ENCODE measurements at places on chromosomes 3 and 15.
A peak's percentile ranks its signal among the peaks of the same experiment; 100 is the strongest.

DNA sequence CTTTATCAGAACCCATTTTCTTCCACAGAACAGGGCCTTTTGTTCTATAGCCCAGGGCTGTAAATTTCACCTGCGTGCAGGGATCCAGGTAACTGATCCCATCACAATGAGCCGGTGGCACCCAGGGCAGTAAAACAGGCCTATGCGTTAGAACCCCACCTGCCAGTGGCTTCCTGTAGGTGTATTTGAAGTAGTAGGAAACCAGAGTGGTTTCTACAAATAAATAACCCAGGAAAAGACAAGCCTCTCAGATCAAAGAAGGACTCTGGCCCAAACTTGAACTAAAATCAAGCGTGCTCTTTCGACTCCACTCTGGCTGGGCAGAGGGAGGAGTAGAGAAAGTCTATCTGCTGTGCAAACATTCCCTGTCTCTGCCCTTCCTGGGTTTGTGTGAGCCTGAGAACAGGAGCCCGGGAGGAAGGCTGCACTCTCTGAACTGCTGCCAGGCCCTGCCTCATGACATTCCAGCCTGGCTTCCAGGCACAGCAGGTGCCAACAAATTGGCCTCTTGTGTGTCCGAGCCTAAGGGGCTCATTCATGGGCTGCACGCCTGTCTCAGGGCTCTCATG lies 77.7 kb downstream of the CEMIP start:
- DNase-seq: no peak

- DNase-seq: no peak
Measured at GRCh38 chr15:45203182-45203581, 15.4 kb upstream of the SHF start.

DNA sequence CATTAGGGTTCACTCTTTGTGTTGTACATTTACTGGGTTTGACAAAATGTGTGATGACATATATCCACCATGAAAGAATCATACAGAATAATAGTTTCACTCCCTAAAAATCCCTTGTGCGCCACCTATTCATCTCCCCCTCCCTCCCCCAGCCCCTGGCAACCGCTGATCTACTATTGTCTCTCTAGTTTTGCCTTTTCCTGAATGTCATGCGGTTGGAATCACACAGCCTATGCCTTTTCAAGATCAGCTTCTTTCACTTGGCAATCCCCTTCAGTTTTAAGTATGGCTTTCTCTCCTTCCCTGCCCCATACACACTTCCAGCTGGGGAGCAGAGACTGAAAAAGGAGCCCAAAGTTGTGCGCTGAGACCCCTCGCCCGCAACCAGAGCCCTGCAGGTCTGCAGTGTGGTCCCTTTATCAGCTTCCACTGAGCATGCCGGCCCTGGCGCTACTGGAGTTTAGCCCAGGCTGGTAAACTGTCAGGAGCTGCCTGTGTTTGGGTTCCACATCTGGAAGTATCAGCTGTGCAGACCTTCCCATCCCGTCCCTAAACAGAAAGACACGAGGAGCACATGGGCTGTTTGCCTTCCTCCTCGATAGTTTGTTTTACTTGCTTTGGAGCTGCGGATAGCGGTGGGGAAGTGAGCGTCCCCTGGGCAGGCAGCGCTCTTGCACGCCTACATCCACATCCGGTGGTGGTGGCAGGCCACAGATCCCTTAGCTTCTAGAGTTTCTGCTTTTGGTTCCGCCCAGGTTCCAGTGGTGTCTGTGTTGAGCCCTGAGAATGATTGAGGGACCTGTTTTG lies 12.3 kb downstream of the BOC start:
- DNase-seq: no peak

GRCh38 chr3:45464336-45465170 lies 76.2 kb downstream of the LARS2 start:
- DNase-seq: no peak

GRCh38 chr3:189584645-189585044 lies 46.5 kb upstream of the TP63 start:
- no peak for DNase-seq

GRCh38 chr3:59424268-59425010 lies 374.6 kb upstream of the CFAP20DC start:
- DNase-seq: no peak

- no peak for DNase-seq
Measured at GRCh38 chr3:29649815-29650547, 369.1 kb downstream of the RBMS3 start.

DNA sequence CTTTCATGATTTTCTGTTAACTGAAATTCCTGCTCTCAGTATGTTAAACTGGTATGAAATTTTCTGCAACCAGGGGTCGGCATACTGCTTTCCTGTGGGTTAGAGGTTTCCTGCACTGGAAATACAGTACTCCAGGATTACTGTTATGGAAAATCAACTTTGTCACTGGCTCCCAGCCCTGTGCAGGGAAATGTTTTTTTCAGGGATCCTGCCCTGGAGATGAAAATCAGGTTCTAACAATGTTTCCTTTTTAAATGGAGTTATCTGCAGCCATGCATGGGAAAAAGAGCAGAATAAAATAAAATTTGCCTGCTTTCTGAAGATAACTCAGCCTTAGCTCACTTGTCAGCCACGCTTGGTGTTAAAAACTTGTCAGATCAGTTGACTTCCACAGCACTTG lies 220.4 kb downstream of the IL5RA start:
- no peak for DNase-seq

DNA sequence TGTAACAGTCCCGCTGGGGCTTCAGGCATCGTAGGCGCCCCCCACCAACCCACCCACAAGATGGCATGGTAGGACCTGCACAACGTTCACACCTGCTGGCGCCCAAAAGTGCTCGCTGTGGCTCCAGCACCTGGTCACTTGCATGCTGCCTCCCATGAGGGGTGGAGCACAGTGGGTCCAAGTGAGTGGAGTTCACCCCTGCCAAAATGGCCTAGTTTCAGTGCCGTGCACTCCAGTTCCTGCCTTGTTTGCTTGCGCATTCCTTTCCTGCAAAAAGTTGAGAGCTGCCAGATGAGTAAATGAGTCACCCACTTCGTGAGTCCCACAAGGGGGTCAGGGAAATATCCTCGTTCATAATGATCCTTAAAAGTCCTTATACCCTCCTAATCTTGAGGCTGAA lies 788.7 kb upstream of the DPPA4 start:
- DNase-seq: no peak

GRCh38 chr3:149706905-149707304 lies 45.4 kb downstream of the COMMD2 start:
- DNase-seq: no peak

GRCh38 chr3:33377931-33378330 lies 62.3 kb downstream of the UBP1 start:
- DNase-seq: no peak

GRCh38 chr15:61205346-61205921 lies 23.7 kb downstream of the RORA start:
- DNase-seq: no peak

GRCh38 chr15:87752250-87752951 lies 504.1 kb downstream of the NTRK3 start:
- no peak for DNase-seq

DNA sequence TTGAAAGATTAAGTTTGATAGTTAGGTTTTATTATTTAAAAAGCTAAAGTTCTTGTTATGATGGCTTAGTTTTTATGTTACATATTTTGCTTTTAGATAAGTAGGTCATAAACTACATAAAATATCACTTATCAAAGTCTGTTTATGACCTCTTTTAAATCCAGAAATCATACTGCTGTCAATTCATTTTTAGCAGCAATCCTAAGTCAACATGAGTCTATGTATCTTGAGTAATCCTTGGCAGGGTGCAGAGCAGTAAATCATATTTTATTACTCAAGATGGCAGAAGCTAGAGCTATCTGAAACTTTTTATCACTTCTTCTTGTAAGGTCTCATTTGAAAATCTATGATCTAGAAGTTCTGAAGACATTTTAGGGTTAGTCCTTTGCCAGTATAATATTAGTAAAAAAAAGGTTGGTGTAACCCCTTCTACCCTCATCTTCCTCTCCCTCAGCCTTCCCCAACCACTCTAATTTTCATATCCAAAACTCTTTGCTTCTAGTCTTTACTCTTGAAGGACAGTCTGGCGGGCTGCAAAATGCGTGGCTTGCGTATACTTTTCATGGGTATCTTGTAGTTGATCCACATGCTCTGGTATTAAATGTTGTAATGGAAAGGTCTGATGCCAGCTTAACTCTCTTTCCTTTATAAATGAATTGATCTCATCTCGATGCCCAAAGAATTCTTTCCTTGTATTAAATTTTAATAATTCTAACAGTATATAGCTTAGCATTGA lies 134.0 kb upstream of the THRB start:
- DNase-seq: no peak

GRCh38 chr15:33678176-33678575 lies 290.1 kb upstream of the CHRM5 start:
- no peak for DNase-seq

DNA sequence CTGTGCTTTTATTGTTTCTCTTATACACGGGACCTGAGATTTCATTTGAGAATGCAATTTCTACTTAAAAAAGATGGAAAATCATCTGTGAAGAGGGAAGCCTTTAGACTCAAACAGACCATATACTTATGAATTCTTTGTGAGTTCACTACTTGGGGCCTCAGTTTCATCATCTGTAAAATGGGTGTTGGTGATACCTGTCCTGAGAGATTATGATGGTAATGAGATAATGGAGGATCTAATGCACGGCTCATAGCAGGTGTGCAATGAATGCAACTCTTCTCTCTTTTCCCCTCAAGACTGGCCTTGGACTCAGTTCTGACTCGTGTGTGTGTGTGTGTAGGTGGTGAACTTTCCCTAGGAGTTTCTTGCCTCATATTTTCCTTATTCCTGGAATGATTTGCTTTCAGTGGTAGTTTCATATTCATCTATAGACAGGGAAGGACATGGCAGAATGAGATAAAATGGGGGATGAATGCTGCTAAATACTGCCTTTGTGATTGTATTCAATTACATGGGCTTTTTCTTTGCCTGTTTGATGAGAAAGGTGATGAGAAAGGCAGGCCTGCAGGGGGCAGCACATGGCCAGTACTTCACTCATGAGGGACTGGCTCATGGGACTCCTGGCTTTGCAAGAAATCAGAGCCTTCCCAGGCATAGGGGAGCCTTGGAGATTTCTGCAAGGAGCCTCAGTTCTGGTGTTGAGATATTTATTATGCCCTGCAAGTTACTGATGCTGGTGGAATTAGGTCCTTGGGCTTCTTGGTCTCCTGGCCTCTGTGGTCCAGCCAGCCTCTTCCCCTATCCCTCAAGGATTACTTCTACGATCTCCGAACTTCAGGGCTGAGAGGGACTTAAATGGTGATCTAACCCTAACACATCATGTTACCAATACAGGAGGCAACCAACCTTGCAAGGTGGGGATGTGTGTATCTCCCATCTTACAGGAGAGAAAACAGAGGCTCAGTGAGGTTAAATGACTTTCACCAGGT lies 70.7 kb downstream of the RPLP1 start:
- DNase-seq: peak; percentile 27

- DNase-seq: no peak
Measured at GRCh38 chr3:150527464-150528255, 18.6 kb downstream of the SERP1 start.

DNA sequence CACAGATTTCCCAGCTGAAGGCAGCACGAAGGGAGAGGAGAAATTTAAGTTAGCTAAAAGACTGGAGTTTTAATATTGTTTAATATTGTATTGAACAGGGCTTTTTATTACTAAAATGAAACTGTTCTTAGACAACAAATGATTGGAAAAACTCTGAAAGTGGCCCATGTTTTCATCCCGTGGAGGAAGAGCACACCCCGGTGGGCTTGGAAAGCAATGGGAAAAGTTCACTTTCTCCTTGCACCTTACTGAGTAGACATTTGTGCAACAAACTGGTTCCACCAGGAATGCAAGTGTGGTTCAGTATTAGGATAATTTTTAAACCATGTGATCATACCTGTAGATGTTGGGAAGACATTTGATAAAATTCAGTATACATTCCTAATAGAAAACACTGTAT lies 8.2 kb upstream of the ESYT3 start:
- no peak for DNase-seq

DNA sequence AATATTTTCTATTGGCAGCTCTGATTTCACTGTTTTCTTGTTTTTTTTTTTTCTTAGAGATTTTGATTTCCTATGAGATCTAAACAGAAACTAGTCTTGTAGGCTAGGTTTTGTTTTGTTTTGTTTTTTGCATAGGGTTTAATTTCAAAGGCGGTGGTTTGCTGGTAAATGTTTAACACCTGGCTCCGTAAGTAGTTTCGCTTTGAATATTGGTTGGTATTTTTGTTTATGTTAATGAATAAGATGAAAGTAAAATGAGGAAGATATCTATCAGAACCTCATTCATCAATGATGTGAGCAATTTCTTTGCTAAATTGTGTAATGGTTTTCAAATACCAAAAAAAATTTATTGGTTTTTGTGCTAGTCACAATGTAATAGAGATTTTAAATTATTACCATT lies 39.7 kb upstream of the TM4SF1 start:
- no peak for DNase-seq

DNA sequence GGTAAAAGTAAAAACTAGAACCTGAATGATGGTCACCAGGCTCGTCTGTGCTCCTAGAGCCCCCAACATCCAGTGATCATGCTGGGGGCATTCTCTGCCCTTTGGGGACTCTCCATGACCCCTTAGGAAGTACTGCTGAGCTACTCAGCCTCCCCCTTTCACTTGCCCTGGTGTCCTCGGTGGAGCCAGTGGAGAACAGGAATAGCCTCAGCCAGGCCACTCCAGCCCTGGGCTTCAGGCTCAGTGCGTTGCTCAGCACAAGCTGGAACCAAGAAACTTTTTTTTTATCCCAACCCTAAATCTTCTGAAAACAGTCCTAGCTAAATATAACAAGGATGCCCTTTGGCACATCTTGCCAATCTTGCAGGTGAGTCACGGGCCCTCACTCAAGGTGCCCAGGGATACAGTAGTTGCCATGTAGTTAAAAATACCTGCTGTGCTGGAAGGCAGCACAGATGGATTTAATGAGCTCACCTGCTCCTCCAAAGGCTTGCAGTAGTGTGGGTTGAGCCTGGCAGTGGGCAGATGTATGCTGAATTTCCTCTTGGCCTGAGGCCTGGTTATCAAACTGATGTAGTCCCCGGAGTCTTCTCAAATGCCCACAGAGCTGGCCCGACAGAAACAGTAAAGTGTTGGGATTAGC lies 46.9 kb upstream of the TMEM158 start:
- DNase-seq: no peak

DNA sequence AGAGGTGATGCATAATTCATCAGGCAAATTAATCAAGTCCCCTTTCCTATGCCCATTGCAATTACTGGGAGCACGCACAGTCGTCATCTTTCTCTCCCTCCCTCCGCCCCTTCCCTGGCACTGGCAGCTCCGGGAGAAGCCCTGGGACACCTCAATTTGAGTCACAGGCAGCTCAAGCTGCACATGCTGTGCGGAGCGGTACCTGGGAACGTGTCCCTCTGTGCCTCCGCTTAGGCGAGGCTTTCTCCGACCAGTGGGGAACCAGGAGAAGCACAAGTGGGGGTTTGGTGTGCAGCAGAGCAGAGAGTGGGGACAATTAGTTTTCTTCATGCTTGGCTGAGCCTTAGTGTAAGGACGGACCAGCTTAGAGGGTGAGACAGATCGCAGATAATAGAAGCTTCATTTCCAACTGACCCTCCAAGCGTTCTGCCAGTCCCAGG lies 88.3 kb downstream of the SOX14 start:
- DNase-seq: no peak

GRCh38 chr3:177420651-177421480 lies 223.6 kb upstream of the TBL1XR1 start:
- DNase-seq: no peak

- no peak for DNase-seq
Measured at GRCh38 chr3:160956785-160957184, 148.4 kb downstream of the B3GALNT1 start.

All from activated CD8-positive, alpha-beta memory T cell treated with anti-CD3 and anti-CD28 coated beads for 4 hours (primary cell).